ENCODE measurements at places on chromosomes 11 and 22. TPM values are rescaled to one million over a fixed set of nuclear protein-coding genes. Genes with fewer than 3 reads are reported as not detected.

The FXYD2 gene
- 0.80 TPM for total RNA-seq

The BTBD18 gene
- total RNA-seq = not detected

The NAALADL1 gene
- 2.9 TPM for total RNA-seq

The SLC7A4 gene
- total RNA-seq = 2.8 TPM

- DNase-seq = no peak
These were observed 20.5 kb downstream of the NUCB2 start for GRCh38 chr11:17296852-17297559.

DNA sequence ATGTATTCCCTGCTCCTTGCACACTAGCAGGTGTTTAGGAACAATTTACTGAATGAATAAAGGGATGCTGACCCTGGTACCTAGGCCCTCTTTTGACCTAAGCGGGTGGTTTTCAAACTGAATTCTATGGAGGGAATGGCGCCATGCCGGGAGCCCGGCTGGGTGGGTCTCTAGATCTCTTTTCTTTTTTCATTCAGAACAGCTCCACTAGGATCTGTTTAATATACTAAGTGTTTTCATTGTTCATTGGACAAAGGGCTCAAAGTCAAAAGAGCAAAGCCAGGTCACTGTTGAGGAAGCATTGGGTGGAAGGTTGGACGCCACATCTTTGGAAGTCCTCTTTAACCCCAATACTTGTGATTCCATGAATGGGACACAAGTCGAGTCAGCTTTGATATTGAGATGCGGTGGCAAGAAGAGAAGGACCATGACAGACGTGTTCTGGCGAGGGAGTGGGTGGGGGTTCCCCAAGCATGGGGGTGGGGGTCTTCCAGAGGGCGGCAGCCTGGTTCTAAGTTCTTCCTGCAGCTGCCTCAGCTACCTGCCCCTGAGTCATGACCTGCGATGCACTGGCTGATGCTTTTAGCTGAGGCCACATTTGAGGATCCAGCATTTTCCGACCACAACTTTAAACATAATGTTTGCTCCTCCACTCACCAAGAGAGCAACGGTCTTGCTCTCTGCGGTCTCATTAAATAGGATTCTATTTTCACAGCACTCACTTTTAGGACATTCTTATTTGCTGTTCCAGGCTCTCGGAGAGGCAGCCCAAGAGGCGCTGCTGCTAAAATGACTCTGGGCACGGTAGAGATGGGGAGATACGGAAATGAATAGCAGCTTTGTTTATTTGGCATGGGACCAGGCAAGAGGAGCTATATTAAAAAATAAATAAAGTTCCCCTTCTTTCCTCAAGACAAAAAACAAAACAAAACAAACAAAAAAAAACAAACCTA lies 100.6 kb downstream of the FBXO7 start:
- DNase-seq = no peak

- DNase-seq = no peak
These were observed 109.9 kb downstream of the MICAL3 start for GRCh38 chr22:17914474-17914873.

DNA sequence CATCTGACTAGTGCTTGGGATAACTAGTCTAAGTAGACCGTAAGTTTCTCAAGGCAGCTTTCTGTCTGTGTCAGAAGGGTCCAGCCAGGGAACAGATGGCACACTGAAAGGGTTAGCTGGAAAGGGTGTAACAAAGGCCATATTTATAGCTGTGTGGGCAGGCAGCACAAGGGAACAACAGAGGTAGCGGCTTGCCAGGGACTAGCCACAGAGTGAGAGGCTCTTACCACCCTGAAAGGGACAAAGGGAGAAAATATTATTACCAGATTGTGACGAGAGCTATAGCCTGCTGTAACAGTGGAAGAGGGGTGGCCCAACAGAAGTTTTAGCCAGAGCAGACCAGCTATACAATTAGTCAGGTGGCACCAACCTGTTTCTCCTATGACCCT lies 129.4 kb downstream of the CCDC34 start:
- DNase-seq = no peak

DNA sequence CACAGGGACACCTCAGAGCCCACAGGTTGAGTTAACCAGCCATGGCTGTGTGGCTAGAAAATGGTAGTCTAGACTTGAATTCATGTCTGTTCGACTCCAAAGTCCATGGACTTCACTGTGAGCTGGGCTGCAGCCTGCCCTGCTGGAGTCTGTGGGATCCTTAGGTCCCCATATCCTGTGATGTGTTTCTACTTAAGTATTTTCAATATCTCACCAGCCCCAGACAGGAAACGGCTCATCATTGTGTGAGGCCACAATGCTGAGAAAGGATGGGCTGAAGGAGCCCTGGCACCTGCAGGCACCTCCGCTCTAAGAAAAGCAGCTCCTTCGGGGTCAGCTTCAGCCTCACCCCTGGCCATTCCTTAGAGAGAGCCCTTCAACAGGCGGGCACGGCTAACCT lies 93.1 kb downstream of the NAT10 start:
- DNase-seq = no peak

DNA sequence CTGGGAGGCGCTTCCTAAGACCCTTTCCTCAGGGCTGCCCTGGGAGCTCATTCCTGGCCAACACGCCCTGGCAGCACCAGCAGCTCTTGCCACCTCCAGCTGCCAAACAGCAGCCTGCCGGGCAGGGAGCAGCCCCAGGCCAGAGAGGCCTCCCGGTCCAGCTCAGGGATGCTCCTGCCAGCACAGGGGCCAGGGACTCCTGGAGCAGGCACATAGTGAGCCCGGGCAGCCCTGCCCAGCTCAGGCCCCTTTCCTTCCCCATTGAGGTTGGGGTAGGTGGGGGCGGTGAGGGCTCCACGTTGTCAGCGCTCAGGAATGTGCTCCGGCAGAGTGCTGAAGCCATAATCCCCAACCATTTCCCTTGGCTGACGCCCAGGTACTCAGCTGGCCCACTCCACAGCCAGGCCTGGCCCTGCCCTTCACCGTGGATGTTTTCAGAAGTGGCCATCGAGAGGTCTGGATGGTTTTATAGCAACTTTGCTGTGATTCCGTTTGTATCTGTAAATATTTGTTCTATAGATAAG lies 7.6 kb downstream of the SLC39A13 start:
- peak; percentile 87 for DNase-seq

DNA sequence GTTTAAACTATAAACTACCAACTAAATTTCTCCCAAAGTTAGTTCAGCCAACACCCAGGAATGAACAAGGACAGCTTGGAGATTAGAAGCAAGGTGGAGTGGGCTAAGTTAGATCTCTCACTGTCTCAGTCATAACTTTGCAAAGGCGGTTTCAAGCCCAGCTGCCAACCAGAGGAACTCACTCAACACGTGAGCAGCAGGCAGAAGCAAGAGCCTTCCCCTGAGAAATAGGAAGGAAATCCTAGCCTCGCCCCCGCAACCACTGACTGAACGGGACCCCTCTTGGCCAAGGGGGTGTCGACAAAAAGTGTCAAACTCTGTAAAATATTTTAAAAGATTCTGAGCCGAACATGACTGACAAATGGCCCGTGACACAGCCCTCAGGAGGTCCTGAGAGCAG lies 4.4 kb upstream of the KRTAP5-9 start:
- no peak for DNase-seq

- DNase-seq = no peak
These were observed 17.6 kb downstream of the GDPD5 start for GRCh38 chr11:75508051-75508561.

DNA sequence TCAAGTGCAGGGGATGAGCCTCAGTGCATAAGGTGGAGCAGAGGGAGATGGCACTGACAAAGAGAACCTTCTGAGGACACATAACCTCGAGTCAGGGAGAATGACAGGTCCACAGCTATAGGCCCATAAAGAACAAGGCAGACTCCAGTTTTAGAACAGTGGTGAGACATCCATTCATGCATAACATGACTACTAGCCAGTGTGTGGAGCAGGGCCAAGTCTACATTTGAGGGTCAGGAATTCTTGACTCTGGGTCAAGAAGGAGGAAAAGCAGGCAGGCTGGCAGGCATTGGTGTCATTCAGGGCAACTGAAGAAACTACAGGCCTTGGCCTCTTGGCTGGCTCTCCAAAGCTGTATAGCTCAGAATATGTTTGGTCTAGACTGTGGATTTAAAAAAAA lies 54.9 kb downstream of the MTNR1B start:
- no peak for DNase-seq

GRCh38 chr11:9566561-9567063 lies 6.9 kb upstream of the WEE1 start:
- DNase-seq = no peak

DNA sequence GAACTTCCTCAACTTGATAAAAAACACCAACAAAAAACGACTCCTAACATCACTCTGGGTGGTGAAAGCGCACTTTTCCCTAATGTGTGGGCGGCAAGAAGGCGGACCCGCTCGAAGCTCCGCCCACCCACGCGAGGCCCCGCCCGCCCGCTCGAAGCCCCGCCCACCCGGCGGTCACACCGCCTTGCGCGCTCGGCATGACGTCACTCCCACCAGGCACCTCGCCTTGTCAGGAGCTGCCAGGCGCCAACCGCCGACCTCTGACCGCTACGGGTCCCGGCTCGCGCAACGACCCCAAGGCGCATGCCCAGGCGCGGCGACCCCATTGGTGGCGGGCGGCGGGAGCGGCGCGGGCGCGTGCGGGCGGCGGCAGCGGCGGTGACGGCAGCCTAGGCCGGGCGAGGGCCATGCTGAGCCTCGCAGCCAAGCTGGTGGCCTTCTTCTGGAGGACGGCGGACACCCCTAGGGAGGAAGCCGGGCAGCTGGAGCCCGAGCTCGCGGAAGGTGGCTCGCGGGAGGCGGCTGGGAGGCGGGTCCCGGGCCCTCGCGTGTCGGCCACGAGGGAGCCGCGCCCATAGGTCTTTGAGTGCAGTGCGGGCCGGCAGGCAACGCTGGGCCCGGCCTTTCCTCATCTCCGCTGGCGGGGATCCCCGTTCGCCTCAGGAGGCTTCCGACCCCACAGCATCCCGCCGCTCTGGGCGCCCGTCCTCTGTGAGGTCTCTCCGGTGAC lies at the start of gene MOV10L1:
MOV10L1 (plus strand) TSS at position 325 of the 730 bp plus-strand sequence; CDS start at position 408, 83 bp downstream.
- DNase-seq = peak; percentile 20

DNA sequence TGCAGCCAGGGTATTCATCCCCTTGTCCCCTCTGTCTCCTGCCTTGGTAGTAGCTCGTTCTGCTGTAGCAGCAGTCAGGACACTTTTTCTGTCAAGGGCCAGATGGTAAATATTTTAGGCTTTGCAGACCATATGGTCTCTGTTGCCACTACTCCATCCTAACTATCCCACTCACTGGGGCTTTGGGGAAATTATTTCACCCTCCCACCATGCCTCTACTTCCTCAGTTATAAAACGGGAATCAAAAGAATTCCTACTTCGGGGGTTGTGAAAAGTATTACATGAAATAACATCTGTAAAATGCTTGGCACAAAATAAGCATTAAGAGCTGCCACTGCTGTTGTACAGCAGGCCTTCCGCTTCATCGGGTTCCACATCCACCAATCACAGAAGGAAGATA lies 89.9 kb upstream of the LDLRAD3 start:
- no peak for DNase-seq

- DNase-seq = no peak
These were observed 128.1 kb upstream of the SOX6 start for GRCh38 chr11:16484434-16484833.

DNA sequence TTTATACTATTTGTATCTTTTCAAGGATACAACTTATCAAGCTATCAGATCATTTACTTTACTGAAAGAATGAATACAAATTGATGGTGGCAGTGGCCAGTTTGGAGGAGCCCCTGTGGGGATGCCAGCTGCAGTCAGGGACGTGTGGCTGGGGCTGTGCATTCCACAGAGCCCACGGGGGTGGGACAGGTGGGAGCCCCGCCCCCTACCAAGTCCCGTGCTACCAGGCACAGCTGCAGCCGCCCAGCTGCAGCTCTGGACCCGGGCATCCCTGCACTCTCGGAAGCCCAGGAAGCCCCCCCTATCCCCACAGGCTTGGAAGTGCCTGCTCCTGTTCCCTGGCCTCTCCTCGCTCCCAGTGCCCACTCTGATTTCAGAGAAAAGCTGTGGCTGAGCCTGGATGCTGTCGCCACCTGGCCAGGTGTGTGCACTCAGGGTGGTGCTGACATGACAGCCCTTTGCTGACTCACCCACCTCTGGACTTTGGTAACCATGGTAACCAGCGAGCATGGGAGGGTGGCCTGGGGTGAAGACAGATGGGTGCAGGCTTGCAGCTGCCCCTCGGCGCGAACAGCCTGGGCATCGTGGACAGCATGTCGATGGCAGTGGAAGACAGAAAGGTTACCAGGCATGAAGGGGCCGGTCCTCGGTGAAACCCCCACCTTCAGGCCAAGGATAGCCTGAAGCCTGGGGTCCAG lies 138.1 kb downstream of the SBF2 start:
- no peak for DNase-seq

GRCh38 chr22:30115705-30116104 lies 35.4 kb downstream of the HORMAD2 start:
- no peak for DNase-seq
